ENCODE measurements at places on chromosomes 16 and 17. TPM values are rescaled to one million over a fixed set of nuclear protein-coding genes. Genes with fewer than 3 reads are reported as not detected.
A peak's percentile ranks its signal among the peaks of the same experiment; 100 is the strongest.

The SNF8 gene
- total RNA-seq, result 60.9 TPM

The SEPTIN12 gene
- not detected for total RNA-seq

The ALOX15B gene
- total RNA-seq, result 0.13 TPM

The TP53TG3C gene
- total RNA-seq, result not detected

The NACA2 gene
- not detected for total RNA-seq

The CLTC gene
- total RNA-seq, result 70.3 TPM

The CASKIN1 gene
- total RNA-seq, result not detected

The SMTNL2 gene
- total RNA-seq, result not detected

DNA sequence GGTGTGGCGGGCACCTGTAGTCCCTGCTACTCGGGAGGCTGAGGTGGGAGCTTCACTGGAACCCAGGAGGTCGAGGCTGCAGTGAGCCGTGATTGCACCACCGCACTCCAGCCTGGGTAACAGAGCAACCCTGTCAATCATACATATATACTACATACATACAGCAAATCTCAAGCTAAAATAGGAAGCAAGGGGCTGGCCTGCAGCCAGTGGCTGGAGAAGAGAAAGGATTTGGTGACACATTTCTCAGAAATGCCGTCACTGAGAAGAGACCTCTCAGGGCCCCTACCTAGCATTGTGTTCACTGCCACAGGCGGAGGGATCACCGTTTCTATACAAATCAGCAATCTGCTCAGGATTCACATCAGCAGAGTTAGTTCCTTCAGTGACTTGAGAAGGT lies 16.9 kb downstream of the NARF start:
- no peaks in the 10 kb centered on the region for H3K27me3 ChIP-seq
- no peak overlapping the region for H3K4me3 ChIP-seq
- peaks cover 48% of the 10 kb centered on the region for H3K36me3 ChIP-seq
- DNase-seq, result no peak

GRCh38 chr16:84247331-84247730 lies 7.5 kb upstream of the KCNG4 start:
- no peak for DNase-seq
- no peak overlapping the region for H3K4me3 ChIP-seq
- H3K27ac ChIP-seq, result no peak overlapping the region
- no peaks in the 10 kb centered on the region for H3K4me1 ChIP-seq

DNA sequence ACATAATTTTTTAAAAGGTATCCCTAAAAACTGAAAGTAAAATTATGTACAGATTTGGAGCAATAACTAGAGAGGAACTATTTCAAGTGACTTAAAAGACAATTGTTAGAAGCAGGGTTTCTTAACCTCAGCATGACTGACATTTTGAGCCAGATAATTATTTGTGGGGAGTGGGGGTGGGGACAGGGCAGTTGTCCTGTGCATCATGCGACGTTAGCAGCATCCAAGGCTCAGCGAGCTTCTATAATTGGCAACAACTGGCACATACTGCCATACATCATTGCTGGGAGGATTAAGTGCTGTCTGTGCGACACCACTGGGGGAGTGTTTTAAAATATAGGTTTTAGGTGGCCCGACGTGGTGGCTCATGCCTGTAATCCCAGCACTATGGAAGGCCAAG lies 27.1 kb downstream of the GABARAPL2 start:
- no peaks in the 10 kb centered on the region for H3K4me1 ChIP-seq
- H3K36me3 ChIP-seq, result peaks cover 5% of the 10 kb centered on the region
- no peaks in the 10 kb centered on the region for H3K27me3 ChIP-seq
- H3K4me3 ChIP-seq, result no peak overlapping the region
- no peak overlapping the region for H3K27ac ChIP-seq
- DNase-seq, result no peak

- no peak for DNase-seq
- H3K27ac ChIP-seq, result no peak overlapping the region
- no peaks in the 10 kb centered on the region for H3K36me3 ChIP-seq
- no peaks in the 10 kb centered on the region for H3K27me3 ChIP-seq
- H3K4me1 ChIP-seq, result no peaks in the 10 kb centered on the region
These were observed 673.7 kb downstream of the CDH8 start for GRCh38 chr16:61362585-61362984.

DNA sequence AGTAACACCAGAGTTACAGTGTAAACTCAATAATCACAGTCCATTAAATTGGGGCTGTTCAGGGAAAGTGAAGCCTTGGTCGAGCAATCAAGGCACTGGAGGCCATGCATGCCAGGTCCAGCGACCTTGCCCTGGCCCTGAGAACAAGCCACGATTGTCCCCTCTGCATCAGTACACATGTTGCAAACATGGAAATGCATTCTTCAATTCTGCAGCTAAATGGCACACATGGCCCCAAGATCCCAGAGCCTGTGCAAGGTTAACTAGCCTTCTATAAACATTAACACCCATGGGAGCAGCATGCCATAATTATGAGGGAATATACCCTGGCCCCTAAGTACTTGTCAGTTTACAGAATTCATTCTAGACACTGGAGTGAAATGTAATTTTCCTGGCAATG lies 204.7 kb downstream of the HS3ST3B1 start:
- H3K27me3 ChIP-seq, result no peaks in the 10 kb centered on the region
- no peak overlapping the region for H3K27ac ChIP-seq
- no peak for DNase-seq
- H3K4me1 ChIP-seq, result no peaks in the 10 kb centered on the region

GRCh38 chr16:69405757-69406156 lies 18.7 kb upstream of the CYB5B start:
- no peaks in the 10 kb centered on the region for H3K36me3 ChIP-seq
- H3K4me1 ChIP-seq, result no peaks in the 10 kb centered on the region
- no peak for DNase-seq
- no peaks in the 10 kb centered on the region for H3K27me3 ChIP-seq
- H3K27ac ChIP-seq, result no peak overlapping the region

DNA sequence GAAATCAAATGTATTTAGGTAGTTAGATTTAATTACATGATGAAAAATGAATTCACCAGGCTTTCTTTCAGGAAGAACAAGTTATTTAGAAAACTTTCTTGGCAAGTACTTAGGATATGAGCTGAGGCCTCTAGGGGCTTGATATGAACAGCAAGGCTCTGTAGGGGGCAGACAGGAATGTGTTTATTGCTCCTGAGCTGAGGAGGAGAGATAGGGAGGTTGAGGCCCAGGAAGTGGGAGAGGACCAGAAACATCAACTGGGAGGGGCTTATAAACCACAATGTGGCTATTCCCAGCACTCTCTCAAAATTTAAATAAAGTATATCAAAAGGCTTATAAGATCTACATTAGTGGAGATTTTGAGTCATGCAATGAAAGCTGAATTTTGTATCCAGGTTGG lies 154.0 kb upstream of the MAF start:
- DNase-seq, result no peak
- H3K27me3 ChIP-seq, result peaks cover 3% of the 10 kb centered on the region
- no peak overlapping the region for H3K4me3 ChIP-seq
- peaks cover 3% of the 10 kb centered on the region for H3K4me1 ChIP-seq
- H3K36me3 ChIP-seq, result no peaks in the 10 kb centered on the region

GRCh38 chr16:69568676-69569075 lies 2.9 kb downstream of the NFAT5 start:
- H3K4me1 ChIP-seq, result peaks cover 20% of the 10 kb centered on the region
- no peak for DNase-seq
- H3K36me3 ChIP-seq, result no peaks in the 10 kb centered on the region
- no peak overlapping the region for H3K27ac ChIP-seq

- H3K27me3 ChIP-seq, result no peaks in the 10 kb centered on the region
- no peak for DNase-seq
- no peak overlapping the region for H3K27ac ChIP-seq
- H3K4me3 ChIP-seq, result no peak overlapping the region
- H3K36me3 ChIP-seq, result no peaks in the 10 kb centered on the region
These were observed 157.2 kb downstream of the MYO1D start for GRCh38 chr17:32719689-32720088.

- no peaks in the 10 kb centered on the region for H3K4me1 ChIP-seq
- no peak overlapping the region for H3K27ac ChIP-seq
- no peaks in the 10 kb centered on the region for H3K36me3 ChIP-seq
- no peaks in the 10 kb centered on the region for H3K27me3 ChIP-seq
These were observed 68.6 kb upstream of the KIFC3 start for GRCh38 chr16:57870753-57871454.

- H3K36me3 ChIP-seq, result no peaks in the 10 kb centered on the region
- peak overlapping the region; percentile 47 for H3K27ac ChIP-seq
- peaks cover 25% of the 10 kb centered on the region for H3K4me1 ChIP-seq
- H3K27me3 ChIP-seq, result peaks cover 2% of the 10 kb centered on the region
These were observed 873 bp upstream of the KSR1 start for GRCh38 chr17:27455236-27455913.

GRCh38 chr16:2716948-2717347 lies 3.1 kb downstream of the PRSS27 start:
- H3K36me3 ChIP-seq, result no peaks in the 10 kb centered on the region
- no peak for DNase-seq
- peaks cover 26% of the 10 kb centered on the region for H3K4me1 ChIP-seq
- no peak overlapping the region for H3K27ac ChIP-seq

- no peaks in the 10 kb centered on the region for H3K27me3 ChIP-seq
- no peak overlapping the region for H3K4me3 ChIP-seq
- no peak overlapping the region for H3K27ac ChIP-seq
- no peaks in the 10 kb centered on the region for H3K4me1 ChIP-seq
- no peaks in the 10 kb centered on the region for H3K36me3 ChIP-seq
- DNase-seq, result peak; percentile 9
These were observed 65.9 kb upstream of the IRX6 start for GRCh38 chr16:55257966-55258613.

GRCh38 chr17:45628019-45628418 lies 137.5 kb upstream of the PLEKHM1 start:
- no peaks in the 10 kb centered on the region for H3K4me1 ChIP-seq
- no peak overlapping the region for H3K27ac ChIP-seq
- H3K27me3 ChIP-seq, result no peaks in the 10 kb centered on the region
- DNase-seq, result no peak

- H3K4me3 ChIP-seq, result no peak overlapping the region
- no peaks in the 10 kb centered on the region for H3K4me1 ChIP-seq
These were observed 59.8 kb upstream of the RBFOX3 start for GRCh38 chr17:79670537-79671084.
